ENCODE measurements at places on chromosomes 13 and 19.

- no peak for DNase-seq
Measured at GRCh38 chr13:42255886-42256285, 16.1 kb upstream of the AKAP11 start.

DNA sequence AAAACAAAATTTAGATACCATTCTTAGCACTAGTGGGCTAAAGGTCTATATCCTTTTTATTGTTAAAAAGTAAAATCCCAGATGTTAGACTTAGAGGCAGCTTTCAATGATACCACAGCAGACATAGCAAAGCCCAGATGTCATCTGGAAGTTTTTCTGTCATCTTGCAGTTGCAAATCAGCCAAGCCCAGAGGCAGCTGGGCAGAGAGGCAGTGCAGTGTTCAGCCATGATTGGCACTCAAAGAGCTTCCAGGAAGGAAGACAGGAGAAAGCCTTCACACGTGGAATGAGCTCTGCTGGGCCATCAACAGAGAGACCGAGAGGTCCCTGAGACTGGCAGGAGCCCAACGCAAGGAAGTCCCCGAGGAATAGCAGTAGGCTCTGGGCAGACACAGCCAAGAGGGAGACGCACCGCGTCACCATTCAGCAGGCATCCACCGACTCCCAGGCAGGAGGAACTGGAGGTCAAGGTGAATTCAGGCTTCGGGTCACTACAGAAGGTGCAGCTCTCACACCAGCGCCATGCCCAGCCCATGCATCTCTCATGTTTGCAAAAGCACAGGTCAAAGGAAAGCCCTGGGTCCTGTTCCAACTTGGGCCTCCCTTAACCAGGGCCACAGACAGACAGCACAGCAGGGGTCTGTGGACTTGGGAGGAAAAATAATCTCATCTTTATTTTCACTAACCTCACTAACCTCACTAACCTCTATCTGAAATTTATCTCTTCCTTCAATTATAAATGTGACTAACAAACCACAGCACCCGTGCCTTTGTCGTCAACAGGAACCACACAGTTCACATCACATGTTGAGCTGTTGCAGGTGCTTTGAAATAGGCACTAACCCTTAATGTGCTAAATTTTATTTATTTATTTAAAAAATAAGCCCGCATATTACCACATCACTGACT, 54.9 kb downstream of the TUBGCP3 start:
- DNase-seq = no peak

DNA sequence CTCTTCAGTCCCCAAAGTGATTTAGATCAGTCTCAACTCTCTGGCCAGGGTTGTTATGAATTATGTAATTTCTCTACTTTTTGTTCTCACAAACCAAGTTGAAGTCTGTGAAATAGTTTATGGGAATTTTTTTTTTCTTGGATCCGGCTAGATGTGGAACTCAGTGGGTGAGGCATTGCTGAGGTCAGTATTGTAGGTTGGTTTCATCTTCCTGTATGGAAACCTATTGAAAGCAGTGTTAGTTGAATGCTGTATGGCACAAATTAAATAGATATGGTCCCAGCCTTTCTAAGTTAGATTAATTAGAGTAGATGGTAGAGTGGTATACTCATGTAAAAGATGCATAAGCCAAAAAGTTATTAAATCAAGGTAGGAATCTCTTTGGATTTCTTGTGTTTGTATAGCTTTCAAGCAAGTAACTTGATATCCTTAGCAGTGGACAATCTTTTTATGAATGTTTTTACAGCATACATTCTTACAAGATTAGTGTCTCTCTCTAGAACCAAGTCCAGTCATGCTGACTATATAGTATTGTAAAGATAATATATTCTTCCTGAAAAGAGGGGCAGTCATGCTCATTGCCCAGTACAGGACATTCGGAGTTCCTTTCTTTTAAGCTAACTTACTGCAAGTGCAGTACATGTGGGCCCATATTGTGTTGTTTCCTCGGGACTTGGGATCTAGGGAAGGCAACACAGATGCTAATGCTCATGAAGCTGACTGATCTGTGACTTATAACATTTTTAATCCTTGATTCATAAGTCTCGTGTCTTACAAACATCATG, 2541.1 kb downstream of the PCDH9 start:
- DNase-seq = no peak

GRCh38 chr13:59545007-59545406, 618.7 kb downstream of the DIAPH3 start:
- no peak for DNase-seq

- DNase-seq = no peak
Measured at GRCh38 chr19:43759515-43759914, 4.8 kb upstream of the SMG9 start.

- DNase-seq = no peak
Measured at GRCh38 chr19:12899891-12900518, 9.0 kb downstream of the GCDH start.

- DNase-seq = no peak
Measured at GRCh38 chr13:43905435-43906031, 25.8 kb downstream of the LACC1 start.

GRCh38 chr19:18417250-18418028, 1.8 kb upstream of the SSBP4 start:
- no peak for DNase-seq

- DNase-seq = no peak
Measured at GRCh38 chr13:34698945-34699344, 243.1 kb upstream of the NBEA start.

DNA sequence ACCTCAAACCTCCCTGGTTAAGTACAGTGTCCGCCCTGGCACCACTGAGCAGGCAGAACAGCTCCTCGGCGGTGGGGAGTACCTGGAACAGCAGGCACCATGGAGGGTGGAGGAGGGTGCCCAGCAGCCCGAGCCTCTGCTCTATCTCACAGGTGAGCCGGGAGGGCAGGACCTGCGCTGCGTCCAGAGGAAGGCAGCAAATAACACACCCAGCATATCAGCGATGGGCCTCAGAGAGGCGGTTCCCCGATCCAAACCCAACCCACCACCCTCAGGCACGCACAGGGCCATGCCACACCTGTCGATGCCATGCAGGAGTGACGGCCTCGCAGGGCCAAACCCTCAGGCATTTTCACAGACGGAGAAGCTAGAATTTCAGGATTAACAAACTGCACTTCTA, 11.8 kb downstream of the PEPD start:
- DNase-seq = no peak

DNA sequence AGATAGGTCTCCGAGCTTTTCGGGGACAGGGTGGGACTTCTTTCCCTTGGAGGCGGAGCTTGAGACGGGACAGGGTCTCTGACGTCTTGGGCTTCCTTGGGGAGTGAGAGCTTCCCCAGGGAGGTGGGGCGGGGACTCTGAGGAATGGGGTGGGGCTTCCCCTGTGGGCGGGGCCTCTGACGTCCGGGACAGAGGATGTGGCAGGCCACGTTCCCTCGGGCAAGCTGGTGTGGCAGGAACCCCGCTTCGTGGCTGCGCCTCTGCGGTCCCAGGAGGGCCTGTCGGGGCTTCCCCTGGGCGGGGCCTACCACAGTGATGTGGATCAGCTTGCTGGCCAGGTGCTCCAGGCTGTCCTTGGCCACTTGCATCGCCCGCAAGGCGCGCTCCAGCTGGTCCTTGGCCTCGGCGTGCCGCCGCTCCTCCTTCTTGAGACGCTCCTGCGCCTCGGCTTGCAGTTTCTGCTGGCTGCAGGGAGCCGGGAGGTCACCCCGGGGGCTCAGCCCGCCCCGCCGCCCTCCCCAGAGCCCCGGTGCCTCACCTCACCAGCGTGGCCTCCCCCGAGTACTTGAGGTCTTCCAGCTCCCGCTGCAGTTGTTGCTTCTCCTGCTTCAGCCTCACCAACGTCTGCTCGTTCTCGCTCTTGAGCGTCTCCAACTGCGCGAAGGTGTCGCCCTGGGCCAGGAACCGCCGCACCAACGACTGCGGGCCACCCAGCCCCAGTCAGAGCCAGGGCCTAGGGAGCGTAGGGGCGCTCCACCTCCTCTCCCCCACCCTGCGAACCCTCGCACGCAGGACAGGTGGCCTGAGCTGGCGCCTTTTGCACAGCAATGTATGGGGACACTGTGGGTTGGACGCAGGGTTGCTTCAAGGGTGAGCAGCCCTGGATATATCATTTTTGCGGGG, 3.3 kb upstream of the RGL3 start:
- DNase-seq = peak; percentile 45

GRCh38 chr13:98803921-98804320, 51.4 kb upstream of the SLC15A1 start:
- DNase-seq = no peak

GRCh38 chr13:104987621-104988020, 1547.8 kb downstream of the EFNB2 start:
- no peak for DNase-seq

DNA sequence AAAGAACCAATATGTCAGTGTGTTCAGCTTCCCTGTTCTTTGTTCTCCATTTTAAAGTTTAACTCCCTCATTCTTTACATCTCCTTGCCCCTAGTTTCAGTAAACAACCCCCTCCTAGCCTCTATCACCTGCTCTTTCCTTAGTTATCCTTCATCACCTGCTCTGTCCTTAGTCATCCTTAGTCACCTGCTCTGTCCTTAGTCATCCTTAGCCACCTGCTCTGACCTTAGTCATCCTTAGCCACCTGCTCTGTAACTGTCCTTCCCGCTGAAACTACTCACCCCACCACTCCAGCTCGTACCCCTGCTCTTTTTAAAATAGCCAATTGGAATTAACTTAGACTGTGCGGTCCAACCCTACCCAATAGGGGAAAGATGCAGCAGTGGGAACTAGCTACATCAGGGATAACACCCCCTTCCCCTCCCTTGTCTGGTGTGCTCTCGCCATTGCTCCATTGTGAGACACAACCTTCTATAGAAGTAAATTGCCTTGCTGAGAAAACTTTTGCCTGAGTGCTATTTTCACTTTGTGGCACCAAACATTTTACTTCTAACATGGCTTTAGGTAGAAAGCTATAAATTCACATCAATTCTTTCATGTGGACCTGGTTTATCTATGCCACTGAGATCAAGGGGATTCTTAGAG, 16.2 kb downstream of the EDNRB start:
- DNase-seq = no peak

GRCh38 chr19:33388725-33389420, 15.4 kb downstream of the CEBPG start:
- no peak for DNase-seq

GRCh38 chr13:26837997-26838396, 77.4 kb upstream of the GPR12 start:
- no peak for DNase-seq

GRCh38 chr19:39942366-39942730, 7.9 kb upstream of the FCGBP start:
- DNase-seq = no peak

DNA sequence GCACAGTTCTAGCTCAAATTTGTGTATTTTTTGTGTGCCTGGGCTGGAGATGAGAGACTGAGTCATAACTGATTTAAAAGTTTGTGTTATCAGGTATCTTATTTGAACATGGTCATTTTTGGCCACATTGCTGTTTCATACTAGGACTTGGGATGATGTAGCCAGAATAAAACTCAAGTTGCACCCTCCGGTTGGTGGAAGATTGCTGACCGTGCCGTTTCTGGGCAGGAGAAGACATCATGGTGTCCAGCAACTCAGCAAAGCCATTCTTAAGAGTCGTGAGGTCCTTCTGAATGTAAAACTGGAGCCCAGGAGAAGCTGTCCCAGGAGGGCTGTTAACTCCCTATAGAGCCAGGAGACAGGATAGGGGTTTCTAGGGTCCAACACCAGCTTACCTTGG, 7.6 kb downstream of the CEBPG start:
- DNase-seq = no peak

DNA sequence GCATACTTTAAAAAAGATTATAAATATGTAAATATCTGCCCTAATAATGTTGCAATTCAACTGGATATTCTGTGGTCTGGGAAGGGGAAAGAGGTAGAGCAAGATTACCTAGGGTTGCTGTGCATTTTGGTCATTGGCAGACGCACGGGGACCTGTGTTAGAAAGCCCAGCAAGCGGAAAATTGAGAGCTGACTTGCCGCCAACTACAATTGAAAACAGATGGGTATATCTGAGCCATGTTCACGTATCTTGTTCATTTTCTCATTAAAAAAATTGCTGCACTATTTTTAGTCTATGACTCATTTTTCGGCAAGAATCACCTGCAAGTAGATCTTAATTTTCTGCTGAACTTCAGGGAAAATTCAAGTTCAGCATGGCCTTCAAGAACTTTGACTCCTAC, 308.5 kb upstream of the TMTC4 start:
- no peak for DNase-seq

- no peak for DNase-seq
Measured at GRCh38 chr13:110474713-110475112, 86.8 kb downstream of the RAB20 start.

DNA sequence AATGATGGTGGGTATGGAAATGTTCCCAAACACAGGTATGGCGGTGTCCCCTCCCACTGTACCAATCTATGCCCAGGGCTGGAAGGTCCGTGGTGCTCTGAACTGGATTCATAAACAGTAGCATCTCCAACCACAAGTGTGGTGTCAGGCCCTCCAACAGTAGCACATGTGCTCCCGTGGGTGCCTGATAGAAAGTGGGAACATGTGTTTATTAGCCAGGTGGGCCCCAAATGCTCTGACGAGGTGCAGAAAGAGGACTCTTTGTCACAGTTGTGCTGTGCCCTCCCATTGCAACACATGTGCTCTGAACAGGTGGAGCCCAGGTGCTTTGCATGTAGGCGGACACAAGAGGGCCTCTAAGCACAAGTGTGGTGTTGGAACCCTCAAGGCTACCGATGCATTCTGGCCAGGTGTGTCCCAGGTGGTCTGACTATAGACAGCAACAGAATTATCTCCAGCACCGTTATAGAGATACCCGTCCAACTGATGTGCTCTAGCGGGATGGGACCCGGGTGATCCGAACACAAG, 75.4 kb upstream of the ZNF30 start:
- no peak for DNase-seq

DNA sequence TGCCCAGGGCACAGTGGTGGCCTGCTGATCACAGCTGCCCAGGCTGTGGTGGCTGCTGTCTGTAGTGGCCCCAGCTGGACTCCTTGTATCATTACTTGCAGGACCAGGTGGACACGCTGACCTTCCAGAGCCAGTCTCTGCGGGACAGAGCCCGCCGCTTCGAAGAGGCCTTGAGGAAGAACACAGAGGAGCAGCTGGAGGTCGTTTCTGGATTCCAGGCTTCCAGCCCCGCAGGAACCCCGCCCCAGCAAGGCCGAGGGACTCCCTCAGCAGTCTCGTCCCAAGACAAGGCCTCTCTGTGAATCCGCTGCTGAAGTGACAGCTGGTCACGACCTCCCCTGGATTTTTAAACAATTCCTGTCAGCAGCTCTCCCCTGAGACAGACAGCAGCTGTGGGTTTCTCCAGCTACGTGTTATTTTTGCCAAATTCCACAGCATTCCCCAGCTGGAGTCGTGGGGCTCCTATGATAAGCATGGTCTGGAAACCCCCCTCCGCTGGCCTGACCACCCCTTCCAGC, 98.3 kb downstream of the SLC7A1 start:
- no peak for DNase-seq

DNA sequence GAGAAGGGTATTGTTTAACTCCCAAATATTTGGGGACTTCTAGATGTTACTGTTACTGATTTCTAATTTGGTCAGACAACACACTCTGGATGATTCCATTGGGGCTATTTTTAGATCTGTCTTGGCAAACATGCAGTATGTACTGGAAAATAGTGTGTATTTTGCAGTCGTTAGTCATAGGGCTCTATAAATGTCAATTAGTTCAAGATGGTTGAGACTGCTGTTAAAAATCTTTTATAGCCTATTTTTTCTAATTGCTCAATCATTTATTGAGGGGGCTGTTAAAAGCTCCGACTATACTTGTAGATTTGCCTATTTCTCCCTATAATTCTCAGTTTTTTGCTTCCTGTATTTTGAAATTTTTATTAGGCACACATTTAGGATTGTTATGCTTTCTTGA, 31.4 kb downstream of the PPP5C start:
- DNase-seq = no peak
